ENCODE measurements at places on chromosomes 5 and 9.

DNA sequence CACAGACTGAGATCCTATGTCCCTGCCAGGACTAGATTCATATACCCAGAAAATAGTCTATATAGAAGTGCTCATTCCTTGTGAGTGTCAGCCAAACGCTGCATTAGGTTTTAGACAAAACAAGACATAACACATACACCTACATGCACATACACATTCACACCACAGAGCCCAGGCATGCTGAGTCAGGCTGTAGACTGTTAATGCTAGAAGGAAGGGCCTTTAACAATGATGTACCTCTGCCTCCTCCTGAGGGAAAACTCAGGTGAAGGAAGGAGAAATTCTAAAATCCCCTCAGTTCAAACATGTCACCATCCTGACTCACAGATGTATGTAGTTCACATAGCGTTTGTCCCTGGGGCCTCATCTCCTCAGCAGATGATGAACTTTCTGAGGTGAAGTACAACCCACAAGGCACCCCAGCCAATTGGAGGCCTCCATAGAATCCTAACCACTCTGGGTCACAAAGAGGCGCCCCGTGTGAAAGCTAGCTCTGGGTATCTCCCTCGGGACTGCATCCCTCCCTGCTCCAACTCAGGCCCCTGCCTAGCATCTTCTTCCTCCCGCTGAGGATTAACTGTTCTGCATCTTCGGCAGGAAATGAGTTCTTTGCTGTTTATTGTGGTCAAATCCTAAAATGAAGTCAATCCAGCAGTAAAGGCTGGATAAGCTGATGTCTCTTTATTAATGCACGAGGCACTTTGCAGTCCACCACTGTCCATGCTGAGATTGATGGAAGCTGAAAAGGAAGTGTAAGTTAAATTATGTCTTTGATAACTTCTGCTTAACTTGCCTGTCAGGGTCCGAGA is 40.8 kb upstream of the FSTL4 start:
- DNase-seq, result no peak

DNA sequence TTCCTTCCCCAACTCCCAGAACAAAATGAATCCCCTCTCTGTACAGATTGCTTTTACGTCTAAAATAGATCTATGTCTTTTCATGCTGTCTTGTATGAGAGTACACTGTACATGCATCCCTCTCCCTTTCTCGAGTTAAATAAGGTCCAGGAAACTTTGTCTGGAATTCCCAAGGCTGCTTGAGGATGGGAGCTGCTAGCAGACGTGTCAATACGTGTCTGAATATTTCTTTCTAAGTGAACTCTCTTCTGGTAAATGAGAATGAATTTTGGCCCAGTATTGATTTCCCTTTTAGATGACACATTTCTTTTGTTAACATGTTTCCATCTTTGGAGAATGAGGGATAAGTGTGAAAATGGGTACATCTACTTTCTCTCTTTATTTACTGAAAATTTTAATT is 59.6 kb upstream of the GAS1 start:
- no peak for DNase-seq

DNA sequence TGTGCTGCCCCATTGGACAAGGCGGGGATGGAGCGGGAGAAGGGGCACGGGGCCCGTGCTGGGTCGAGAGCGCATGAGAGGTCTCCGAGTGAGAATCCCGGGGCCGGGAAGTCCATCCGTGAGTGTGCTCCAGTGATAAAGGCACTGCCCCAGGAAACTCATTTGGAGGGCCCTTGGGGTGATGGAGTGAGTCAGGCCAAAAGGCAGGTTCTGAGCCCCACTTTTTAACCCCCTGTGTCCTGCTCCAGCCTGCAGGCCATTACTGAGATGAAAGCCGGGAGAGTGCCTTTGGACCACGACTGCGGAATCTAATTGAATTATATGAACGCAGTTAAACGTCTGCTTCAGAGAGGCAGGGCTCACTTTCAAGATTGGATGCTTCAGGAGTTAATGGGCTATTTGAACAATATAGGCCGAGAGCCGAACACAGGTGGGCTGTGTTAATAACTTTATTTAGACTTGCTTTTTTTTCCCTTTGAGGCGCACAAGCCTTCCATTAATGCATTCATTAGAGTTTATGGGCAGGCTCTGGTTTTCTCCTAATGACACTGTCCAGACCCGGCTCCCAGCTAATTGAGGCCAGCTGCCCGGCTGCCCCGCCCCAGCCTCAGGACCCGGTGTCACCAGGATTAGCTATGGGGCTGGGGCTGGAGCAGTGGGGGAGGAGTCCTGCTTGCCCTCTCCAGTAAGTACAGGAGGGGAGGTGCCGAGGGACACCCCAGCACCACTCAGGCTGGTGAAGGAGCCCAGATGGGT is 79.1 kb upstream of the LMX1B start:
- DNase-seq, result no peak

GRCh38 chr9:19162956-19163355 is 35.7 kb upstream of the PLIN2 start:
- DNase-seq, result no peak

DNA sequence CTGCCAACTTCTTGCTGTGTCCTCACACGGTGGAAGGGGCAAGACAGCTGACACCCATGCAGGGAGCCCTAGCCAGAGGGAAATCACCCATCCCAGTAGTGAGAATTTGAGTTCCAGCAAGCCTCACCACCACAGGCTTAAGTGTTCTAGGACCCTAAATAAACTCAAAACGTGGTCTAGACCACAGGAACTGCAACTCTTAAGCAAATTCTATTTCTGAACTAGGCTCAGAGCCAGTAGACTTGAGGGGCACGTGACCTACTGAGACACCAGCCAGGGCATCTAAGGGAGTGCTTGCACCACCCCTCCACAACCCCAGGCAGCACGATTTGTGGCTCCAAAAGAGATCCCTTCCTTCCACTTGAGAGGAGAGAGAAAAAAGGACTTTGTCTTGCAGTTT is 96.0 kb upstream of the PHF24 start:
- no peak for DNase-seq

DNA sequence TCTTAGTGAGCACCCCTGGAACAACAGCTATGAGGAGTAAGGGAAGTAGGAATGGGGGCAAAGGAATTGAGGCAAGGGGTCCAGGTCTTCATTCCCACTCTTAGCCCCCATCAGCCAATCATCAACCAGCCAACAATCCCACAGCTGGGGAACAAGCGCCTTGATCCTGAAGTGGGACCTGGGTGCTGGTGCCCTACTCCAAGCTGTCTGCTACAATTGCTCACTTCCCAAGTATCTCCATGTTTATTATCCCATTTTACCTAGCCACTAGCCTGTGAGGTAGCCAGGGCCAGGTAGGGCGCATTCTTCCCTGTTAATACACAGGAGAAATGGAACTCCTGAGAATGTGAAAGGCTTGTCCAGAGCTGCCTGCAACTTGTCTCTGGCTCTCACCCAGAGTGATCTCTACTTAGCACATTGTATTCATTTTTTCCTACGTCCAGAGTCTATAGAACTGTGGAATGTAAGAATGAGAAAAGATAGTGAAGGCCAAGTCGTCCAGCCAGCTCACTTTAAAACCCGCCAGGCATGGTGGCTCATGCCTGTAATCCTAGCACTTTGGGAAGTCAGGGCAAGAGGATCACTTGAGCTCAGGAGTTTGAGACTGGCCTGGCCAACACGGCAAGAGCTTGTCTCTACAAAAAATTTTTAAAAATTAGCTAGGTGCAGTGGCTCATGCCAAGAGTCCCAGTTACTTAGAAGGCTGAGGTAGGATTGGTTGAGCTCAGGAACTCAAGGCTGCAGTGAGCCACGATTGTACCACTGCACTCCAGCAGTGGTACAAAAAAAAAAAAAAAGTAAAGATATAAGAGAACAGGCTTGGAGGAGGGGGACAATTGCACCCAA is 6.2 kb upstream of the DNAJC18 start:
- DNase-seq, result no peak

GRCh38 chr9:78676009-78676408 is 379.1 kb downstream of the PSAT1 start:
- DNase-seq, result no peak

DNA sequence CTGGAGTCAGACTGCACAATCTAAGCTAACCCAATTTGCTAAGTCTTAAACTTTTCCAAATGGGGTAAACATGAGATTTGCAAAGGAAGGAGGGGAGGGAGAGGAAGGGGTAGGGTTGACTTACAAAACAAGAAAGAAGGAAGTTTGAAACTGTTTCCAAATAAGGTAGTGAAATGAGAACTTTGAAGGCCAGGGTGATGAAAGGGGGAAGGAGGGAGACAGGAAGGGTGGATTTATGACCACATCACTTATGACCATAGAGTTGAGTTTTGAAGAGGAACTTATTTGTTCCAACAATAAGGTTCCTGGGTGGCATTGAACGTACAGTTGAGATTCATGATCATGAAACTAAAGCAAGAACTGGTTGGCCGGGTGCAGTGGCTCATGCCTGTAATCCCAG is 72.5 kb upstream of the DAPK1 start:
- DNase-seq, result no peak

DNA sequence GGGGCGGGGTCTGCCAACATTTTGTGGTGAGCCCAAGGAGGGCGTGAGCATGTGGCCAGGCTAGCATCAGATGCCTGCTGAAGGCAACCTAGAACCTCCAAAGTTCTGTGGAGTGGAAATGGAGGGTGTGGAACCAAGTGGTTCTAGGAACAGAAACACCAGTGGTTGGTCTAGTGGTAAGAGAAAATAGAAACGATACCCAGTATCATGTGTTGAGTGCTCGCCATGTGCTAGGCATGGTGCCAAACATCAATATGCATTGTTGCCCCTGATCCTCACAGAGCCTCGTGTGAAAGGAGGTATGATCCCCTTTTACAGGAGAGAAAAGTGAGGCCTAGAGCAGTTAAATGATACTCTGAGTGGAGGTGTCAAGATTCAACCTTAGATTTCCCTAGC is 31.5 kb upstream of the MVB12B start:
- no peak for DNase-seq

GRCh38 chr5:155504606-155505005 is 491.1 kb downstream of the KIF4B start:
- no peak for DNase-seq

DNA sequence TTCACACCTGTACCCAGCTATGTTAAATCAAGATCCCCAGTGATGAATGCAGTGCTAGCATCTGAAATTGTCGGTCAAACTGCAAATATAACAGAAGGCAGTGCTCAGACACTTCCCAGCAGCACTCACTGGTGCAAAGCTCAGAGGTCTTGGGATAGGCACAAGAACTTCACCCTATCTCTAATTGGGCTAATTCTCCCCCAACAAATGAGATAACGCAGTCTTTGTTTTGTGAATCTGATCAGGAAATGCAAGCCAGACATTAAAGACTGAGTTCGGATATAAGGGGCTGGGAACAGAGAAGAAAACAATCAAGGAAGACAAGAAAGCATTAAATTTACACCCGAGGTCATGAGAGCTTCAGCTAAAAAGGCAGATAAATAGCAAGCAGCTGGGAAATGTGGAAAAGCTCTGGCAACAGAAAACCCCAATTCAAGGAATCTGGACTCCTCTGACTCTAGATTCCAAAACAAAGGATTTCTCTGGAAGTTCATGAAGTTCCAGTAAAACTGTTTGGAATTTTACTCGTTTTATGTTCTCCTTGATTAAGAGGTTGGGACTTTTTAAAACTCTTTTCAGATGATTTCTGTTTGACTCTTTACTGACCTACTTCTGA is 65.1 kb downstream of the GNA14 start:
- no peak for DNase-seq

DNA sequence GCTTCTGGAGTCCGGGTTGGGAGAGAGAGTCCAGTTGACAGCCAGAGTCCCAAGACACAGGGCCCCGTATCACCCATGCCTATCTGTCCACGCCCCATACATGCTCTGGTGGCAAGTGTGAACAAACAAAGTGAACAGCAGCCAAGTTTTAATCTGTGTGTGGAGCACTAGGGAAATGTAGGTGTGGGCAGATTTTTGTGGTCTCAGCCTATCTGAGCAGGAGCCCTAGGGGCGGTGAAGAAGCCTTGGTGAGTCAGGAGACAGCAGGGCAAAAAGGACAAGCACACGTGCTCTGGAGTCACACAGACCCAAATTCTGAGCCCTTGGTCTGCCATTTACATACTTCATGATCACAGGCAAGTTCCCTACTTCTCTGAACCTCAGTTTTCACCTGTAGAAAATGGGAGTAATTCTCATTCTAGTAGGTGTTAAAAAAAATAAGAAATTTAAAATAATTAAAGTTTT is 23.2 kb downstream of the EGR1 start:
- no peak for DNase-seq

DNA sequence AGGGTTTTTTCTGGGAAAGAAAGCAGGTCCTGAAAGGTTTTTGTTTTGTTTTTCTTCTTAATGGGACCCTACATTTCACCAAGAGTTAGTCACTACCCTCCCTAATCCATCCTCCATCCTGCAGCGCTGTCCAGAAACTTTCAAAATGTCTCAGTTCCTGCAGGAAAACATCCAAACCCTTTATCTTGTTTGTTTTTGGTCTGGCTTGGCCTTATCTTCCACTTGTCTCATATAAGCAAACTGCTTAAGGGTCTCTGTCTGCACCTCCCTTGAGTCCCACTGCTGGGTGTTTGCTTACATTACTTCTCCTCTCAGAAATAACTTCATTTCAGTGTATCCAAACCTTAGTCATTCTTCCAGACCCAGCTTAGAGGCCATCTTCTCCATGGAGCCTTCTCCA is 11.0 kb upstream of the TRAF1 start:
- DNase-seq, result no peak

DNA sequence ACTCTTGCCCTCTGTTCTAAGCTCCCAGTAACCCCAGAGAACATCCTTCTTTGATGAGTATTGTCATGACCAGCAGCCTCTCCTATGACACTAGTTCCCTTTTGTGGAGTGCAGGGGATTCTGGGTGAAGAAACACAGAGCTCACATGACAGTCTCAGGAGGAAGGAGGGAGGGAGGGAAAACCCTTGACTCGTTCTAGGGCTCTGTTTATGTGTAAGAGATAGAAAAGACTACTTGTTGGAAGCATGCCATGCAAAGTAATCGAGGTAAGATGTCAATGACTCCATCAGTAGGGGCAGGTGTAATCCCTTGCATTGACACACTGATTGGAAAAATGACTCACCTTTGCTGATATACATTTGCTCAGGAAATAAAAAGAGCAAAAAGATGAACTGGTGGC is 190.2 kb upstream of the ELL2 start:
- DNase-seq, result no peak

DNA sequence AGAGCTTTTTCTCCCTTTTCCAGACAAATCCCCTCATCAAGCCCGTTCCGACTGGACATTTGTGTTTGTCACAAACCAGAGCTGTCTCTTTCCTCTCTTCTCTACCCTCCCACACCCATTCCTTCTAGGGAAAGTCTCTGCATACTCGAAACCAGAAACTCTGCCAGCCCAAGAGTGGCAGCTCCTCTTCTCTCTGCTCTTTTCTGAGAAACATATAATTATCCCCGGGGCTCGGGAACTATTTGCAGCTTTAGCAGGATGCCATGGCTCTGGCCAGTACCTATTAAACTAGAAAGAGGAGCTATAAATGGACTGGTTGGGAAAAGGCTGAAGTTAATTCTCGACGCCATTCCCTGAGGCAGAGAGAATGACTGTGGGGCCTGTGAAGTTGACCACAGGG is 82.6 kb downstream of the SH3PXD2B start:
- DNase-seq, result no peak

GRCh38 chr9:950139-950538 is 26.3 kb upstream of the DMRT3 start:
- no peak for DNase-seq

All from activated naive CD4-positive, alpha-beta T cell treated with anti-CD3 and anti-CD28 coated beads, Interleukin-2, amount 50 U/mL, for 16 hours (primary cell).